NCI-H446 treated with DMSO at 0.1 percent for 48 hours (cell line): ENCODE measurements at places on chromosomes 16 and 17.

DNA sequence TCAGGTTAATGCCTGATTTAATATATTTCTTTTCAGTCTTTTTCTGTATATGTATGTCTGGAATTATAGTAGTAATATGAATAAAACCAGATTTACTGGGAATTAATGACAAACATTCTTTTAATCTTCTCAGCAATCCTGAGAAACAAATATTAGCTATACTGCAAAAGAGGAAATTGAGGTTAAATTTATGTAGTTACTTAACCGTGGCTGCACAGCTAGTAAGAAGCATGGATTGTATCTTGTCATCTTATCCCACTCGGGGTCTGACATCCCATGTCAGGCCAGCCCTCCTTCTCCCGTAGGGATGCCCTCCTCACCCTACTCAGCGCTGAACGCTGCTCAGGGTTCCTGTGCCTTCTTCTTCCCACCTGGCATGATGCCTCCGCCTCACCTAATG lies 143.0 kb downstream of the FTO start:
- DNase-seq = no peak

- no peak for DNase-seq
Observed at GRCh38 chr17:19705201-19705600, 11.2 kb downstream of the SLC47A2 start.

DNA sequence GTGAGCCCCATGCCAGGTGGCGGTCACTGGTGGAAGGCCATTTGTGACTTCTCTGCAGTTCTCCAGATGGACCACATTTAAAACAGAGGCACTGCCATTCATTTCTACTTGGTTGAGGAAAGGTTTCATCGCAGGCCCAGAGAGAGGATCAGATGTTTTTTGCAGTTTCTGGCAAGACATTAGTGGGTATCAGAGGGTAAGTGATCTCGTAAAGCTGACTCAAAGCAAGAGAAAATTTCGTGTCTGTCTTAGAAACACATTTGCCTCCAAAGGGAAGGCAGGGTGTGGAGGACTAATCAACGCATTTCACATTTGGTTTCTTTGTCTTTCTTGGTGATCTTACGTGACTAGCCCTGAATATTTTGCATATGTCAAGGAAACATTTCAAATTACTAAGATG lies 81.8 kb downstream of the PRKCB start:
- no peak for DNase-seq

DNA sequence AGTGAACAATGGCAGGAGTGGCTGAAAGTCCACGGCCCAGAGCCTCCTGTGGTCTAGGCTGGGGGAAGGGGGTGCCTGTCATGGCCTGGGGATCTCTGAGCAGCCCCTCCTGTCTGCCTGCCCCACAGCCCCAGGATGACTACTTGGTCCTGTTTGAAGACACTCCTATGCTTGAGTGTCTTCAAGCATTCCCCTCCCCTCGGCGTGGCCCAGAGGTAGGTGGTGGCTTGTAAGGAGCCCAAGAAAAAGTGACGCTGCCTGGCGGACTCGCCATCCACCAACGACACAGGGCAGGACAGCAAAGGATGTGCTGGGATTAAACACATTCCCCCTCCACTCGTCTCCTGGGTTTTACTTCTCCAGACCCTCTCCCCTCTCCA lies 5.7 kb downstream of the SULT1A1 start:
- DNase-seq = no peak
